ENCODE measurements at places on chromosomes 12 and 14.

DNA sequence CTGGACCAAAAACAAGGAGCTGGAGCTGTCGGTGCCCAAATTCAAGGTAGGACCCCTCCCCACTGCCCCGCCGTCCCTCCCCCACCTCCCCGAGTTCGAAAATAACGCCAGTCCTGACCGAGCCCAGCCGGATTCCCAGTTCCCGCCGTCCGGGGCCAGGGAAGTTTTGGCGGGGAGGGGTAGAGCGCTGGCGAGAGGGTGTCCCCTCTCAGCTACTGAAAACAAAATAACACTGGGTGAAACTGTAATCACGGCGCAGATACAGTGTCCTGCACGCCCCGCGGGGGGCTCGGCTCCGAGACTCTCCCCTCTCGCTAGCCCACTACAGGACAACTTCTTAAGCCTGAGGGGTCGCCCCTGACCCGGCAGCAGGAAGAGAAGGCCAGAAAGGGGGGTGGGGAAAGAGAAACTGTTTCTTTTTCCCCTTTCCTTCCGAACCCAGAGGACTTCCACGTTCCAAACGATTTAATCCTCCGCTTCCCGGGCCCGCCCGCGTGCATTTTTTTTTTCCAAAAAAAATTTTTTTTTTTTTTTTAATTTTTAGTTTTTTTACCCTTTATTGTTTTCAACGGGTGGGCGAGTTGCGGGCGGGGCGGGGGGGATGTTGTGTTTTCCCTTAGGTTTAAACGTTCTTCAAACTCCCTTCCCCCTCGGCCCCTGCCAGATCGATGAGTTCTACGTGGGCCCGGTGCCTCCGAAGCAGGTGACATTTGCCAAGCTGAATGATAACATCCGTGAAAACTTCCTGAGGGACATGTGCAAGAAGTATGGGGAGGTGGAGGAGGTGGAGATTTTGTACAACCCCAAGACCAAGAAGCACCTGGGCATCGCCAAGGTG lies 1.6 kb downstream of the SETD1B start:
- no peak for DNase-seq

GRCh38 chr12:93650626-93651025 lies 26.5 kb upstream of the CRADD start:
- no peak for DNase-seq

- DNase-seq: no peak
Measured at GRCh38 chr14:93015505-93015904, 92.6 kb downstream of the CHGA start.

DNA sequence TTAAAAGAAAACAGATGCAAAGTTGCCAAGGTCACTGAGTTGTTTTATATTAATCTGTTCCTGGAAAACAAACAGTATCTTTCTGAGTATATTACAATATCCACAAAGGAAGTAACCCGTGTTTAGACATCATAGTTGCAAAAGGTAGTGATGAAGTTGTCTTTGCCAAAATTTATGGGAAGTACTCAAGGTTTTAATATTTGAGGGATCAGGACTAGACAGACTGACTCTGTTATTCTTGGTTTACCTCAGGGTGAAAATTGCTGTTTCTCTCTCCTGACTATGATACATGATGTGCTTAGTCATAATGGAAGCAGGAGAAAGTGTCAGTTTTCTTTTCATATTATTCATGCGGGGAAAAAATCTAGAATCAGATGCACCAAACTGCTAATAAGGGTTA lies 28.3 kb downstream of the TMEM233 start:
- DNase-seq: no peak

GRCh38 chr14:42929806-42930480 lies 1323.3 kb downstream of the LRFN5 start:
- DNase-seq: no peak

GRCh38 chr12:76144245-76144549 lies 59.7 kb upstream of the NAP1L1 start:
- no peak for DNase-seq
